Activated CD8-positive, alpha-beta memory T cell treated with anti-CD3 and anti-CD28 coated beads, Interleukin-2, amount 10 ng/mL, durations not matched to agents 7 days and 5 days (primary cell): ENCODE measurements at places on chromosomes 4 and X. TPM values are rescaled to one million over a fixed set of nuclear protein-coding genes. Genes with fewer than 3 reads are reported as not detected.

Gene EDA2R
- total RNA-seq: 3.6 TPM

Gene PPP4R3C
- not detected for total RNA-seq

Gene MAGEB17
- not detected for total RNA-seq

Gene EGFL6
- total RNA-seq: 5.7 TPM

Gene CCNA2
- total RNA-seq: 129 TPM

Gene VSIG4
- total RNA-seq: not detected

Gene SGMS2
- 0.37 TPM for total RNA-seq

Gene RBM46
- total RNA-seq: not detected

Gene RHOXF2B
- not detected for total RNA-seq

Gene CPZ
- total RNA-seq: not detected

Gene ARSJ
- total RNA-seq: not detected

Gene ARL9
- total RNA-seq: not detected

Gene COL25A1
- not detected for total RNA-seq

Gene CLIC2
- total RNA-seq: 0.35 TPM

Gene FAM236D
- total RNA-seq: not detected

Gene IBSP
- total RNA-seq: not detected

Gene MAGED4B
- 0.98 TPM for total RNA-seq

Gene CDX4
- not detected for total RNA-seq

DNA sequence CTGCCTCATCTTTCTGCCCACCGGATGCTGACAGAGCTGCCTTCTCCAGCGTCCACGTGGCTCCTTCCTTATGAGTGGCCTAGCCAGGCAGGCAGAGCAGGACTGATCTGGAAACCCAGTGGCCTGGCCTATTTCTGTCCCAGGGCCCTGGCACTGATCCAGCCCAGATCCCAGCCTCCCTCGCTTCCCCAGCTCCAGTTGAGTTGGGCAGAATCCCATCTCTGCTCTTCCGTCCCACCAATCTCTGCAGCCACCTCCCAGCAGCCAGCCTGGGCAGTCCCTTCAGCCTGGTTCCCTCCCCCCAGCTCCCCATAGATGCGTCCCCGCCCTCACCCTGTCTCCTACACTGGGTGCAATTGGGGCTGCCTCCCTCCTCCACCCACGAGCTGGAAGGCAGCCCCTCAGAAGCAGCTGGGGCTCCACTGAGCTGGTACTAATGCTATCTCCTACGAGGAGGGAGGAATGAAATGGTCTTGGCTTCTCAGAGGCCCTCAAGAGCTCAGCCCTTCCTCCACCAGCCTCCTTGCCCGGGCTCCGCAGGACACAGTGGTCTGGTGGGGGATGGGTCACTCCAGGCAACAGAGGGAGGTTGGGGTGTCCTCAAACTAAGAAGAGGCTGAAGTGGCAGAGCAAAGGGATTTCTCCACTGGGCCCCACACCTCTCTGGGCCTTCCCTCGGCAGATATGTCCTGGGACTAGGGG, 94.2 kb downstream of the PJA1 start:
- no peaks in the 10 kb centered on the region for H3K27me3 ChIP-seq
- no peaks in the 10 kb centered on the region for H3K4me1 ChIP-seq
- no peak overlapping the region for H3K4me3 ChIP-seq
- DNase-seq: no peak

DNA sequence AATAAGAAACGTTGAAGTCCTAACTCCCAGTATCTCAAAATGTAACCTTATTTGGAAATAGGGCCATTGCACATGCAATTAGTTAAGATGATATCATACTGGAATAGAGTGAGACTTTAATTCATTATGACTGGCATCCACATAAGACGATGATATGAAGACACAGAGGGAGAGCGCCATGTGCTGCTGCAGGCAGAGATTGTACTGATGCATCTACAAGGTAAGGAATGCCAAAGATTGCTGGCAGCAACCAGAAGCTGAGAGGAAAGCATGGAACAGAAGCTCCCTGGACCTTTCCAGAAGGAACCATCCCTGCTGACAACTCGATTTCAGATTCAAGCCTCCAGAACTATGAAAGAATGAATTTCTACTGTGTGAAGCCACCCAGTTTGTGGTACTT, 697.0 kb upstream of the INTU start:
- H3K27ac ChIP-seq: no peak overlapping the region
- H3K36me3 ChIP-seq: no peaks in the 10 kb centered on the region
- no peaks in the 10 kb centered on the region for H3K27me3 ChIP-seq
- H3K4me3 ChIP-seq: no peak overlapping the region
- DNase-seq: no peak

GRCh38 chrX:64265265-64265664, 34.9 kb upstream of the ASB12 start:
- H3K4me1 ChIP-seq: no peaks in the 10 kb centered on the region
- no peak for DNase-seq
- no peak overlapping the region for H3K4me3 ChIP-seq

DNA sequence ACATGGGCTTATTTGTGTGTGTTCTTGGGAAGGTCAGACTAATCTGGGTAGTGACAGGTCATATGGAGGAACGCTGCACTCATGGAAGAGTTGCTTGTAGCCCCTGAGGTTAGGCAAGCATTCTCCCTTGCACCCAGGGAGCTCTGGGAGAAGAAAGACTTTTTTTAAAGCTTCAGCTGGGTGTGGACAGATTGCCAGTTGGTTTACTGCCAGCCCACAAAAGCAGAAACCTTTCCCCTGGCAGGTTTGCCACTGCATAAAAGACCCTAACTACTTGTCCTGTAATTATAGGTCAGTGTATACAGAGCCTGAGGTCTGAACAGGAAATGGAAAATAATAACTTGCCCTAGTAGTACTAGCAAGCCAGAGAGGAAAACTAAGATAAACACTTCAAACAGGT, 7.4 kb upstream of the NFKB1 start:
- no peaks in the 10 kb centered on the region for H3K27me3 ChIP-seq
- H3K27ac ChIP-seq: no peak overlapping the region
- no peak overlapping the region for H3K4me3 ChIP-seq
- no peaks in the 10 kb centered on the region for H3K36me3 ChIP-seq

DNA sequence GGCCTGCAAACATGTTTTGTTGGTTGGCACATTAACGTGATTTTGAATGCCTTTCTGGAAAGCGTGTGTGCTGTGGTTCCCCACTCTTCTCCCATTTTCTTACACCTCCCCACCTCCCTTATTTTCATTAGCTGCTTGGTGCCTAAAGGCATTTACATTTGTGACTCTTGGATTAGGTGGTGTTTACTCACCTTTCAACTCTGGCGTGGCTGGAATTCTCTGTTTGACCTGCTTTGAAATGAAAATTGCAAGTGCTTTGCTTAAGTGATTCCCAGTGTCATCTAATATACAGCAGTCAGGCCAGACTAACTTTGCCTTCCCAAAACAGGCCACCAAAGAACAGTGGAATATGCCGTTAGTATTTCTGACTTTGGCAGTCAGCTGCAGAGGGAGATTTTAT, 80.5 kb downstream of the NHSL2 start:
- no peak overlapping the region for H3K4me3 ChIP-seq
- H3K27ac ChIP-seq: no peak overlapping the region
- no peaks in the 10 kb centered on the region for H3K36me3 ChIP-seq
- no peak for DNase-seq
- peaks cover 26% of the 10 kb centered on the region for H3K4me1 ChIP-seq

DNA sequence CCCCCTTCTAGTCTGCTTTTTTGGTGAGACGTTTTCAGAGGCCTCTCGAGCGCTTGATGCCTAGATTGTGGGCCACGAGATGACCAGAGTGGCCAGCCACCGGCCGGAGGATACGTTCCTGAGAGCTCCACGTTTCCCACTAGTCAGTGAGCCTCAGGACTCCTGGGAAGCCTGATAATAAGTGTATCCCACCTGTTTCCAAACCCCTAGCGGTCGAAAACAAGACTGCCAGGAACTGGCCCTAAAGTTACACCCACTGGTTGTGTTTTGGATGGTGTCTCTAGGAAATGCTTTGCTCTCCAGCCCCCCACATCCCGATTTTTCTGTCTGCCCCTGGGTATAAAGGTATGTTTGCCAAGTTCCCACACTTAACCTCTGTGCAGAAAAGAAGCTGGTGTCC, 4.6 kb upstream of the RS1 start:
- no peaks in the 10 kb centered on the region for H3K36me3 ChIP-seq
- no peak overlapping the region for H3K4me3 ChIP-seq
- H3K27ac ChIP-seq: no peak overlapping the region
- H3K4me1 ChIP-seq: peaks cover 8% of the 10 kb centered on the region
- DNase-seq: no peak

- H3K4me3 ChIP-seq: no peak overlapping the region
- H3K27ac ChIP-seq: no peak overlapping the region
- DNase-seq: no peak
- H3K4me1 ChIP-seq: no peaks in the 10 kb centered on the region
- no peaks in the 10 kb centered on the region for H3K27me3 ChIP-seq
Measured at GRCh38 chr4:62871078-62871477, 1538.2 kb downstream of the TECRL start.

GRCh38 chr4:73139245-73139644, 69.7 kb upstream of the COX18 start:
- no peak for DNase-seq
- no peak overlapping the region for H3K27ac ChIP-seq
- peaks cover 7% of the 10 kb centered on the region for H3K4me1 ChIP-seq
- no peaks in the 10 kb centered on the region for H3K27me3 ChIP-seq
- no peak overlapping the region for H3K4me3 ChIP-seq

DNA sequence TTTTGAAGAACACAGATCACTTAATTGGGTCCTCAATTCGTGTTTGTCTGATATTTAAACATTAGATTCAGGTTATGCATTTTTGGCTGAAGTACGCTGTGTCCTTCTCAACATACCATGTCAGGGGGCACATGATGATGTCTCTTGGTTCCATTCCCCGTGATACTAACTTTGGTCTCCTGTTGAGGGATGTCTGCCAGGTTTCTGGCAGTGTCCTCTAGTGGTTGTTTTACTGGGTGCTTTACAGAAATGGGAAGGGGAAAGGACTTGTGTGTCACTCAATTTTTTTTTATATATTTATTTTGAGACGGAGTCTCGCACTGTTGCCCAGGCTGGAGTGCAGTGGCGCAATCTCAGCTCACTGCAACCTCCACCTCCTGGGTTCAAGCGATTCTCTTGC, 58.2 kb downstream of the WWC2 start:
- H3K36me3 ChIP-seq: no peaks in the 10 kb centered on the region
- H3K4me1 ChIP-seq: peaks cover 1% of the 10 kb centered on the region
- peaks cover 9% of the 10 kb centered on the region for H3K27me3 ChIP-seq
- no peak overlapping the region for H3K27ac ChIP-seq
- DNase-seq: no peak
- H3K4me3 ChIP-seq: no peak overlapping the region

- DNase-seq: peak; percentile 8
- H3K36me3 ChIP-seq: peaks cover 30% of the 10 kb centered on the region
- H3K27ac ChIP-seq: no peak overlapping the region
- H3K4me1 ChIP-seq: no peaks in the 10 kb centered on the region
- H3K4me3 ChIP-seq: no peak overlapping the region
Measured at GRCh38 chr4:39502019-39502663, 25.1 kb downstream of the UGDH start.

GRCh38 chrX:124415115-124415800, 68.9 kb downstream of the SH2D1A start:
- H3K27me3 ChIP-seq: no peaks in the 10 kb centered on the region
- H3K4me1 ChIP-seq: no peaks in the 10 kb centered on the region
- no peaks in the 10 kb centered on the region for H3K36me3 ChIP-seq
- no peak for DNase-seq

DNA sequence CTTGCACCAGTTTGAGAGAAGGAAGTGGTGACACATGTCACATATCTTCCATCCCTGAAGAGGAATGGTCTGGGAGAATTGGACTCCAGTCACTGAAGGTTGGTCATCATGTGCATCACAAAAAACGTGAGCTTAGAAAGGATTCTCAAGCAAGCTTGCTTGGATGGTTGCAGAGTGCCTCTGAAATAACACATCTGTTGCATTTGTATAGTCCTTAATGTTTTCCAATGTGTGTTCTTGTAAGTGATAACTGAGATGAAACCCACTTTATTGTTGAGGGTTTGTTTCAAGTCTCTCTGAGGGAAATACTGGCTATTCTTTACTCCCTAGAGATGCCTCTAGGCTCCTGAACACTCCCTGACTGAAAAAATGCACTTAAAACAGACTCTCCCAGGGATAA, 184.5 kb upstream of the MBNL3 start:
- no peak overlapping the region for H3K27ac ChIP-seq
- H3K4me1 ChIP-seq: peaks cover 15% of the 10 kb centered on the region
- H3K27me3 ChIP-seq: peaks cover under 1% of the 10 kb centered on the region

DNA sequence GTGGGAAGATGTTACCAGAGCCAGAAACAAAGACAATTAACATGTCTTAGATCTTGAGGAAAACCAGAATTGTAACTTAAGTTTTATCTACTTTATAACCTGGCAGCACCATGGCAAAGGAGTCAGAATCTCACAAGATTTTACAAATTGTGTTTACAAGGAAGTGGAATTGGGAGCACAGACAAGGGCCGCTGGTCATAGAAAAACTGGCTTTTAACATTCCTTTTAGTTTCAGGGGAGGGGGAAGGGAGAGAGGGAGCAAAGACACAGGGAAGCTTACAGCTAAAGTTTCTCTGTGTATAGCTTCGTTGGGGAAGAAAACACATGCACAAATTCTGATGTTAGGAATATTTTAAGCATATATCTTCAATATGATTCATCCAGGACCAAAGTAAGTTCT, 10.3 kb upstream of the UGT2B11 start:
- H3K27ac ChIP-seq: no peak overlapping the region
- H3K4me1 ChIP-seq: no peaks in the 10 kb centered on the region
- H3K4me3 ChIP-seq: no peak overlapping the region
- H3K27me3 ChIP-seq: no peaks in the 10 kb centered on the region

DNA sequence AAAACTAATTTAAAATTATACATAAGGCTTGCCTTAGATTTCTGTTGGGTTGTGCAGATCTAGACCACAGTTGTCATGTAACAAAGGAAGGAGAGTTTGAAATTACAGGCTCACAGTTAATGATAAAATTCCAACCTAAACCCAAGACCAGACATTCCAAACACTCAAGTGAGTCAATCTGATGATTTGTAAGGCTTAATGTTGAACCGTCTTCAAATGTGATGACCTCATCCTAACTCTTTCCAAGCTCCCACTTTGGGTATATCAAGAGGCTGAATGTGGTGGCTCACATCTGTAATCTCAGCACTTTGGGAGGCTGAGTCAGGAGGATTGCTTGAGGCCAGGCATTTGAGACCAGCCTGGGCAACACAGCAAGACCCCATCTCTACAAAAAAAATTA, 149.2 kb downstream of the TBL1X start:
- no peaks in the 10 kb centered on the region for H3K4me1 ChIP-seq
- H3K27ac ChIP-seq: no peak overlapping the region
- DNase-seq: no peak
- peaks cover 2% of the 10 kb centered on the region for H3K36me3 ChIP-seq
- no peaks in the 10 kb centered on the region for H3K27me3 ChIP-seq

DNA sequence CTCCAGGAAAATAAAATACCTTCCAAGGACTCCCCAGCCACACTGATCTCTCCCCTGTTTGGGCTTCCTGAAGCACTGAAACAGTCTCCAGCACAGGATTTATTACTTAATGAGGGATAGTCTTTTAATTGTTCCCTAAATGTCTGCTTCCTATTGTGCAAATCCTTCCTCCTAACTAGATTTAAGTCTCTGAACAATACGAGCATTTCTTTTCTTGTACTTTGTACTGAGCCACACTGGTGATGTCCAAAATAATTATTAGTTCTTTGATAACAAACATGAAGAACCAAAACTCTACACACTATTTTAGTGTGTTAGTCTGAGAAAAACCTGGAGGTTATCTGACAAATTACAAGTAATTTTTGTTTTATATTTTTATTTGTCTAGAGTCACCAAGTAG, 5.1 kb downstream of the ADGRA3 start:
- DNase-seq: no peak
- peaks cover 3% of the 10 kb centered on the region for H3K36me3 ChIP-seq
- no peak overlapping the region for H3K27ac ChIP-seq
- H3K27me3 ChIP-seq: peaks cover 15% of the 10 kb centered on the region
- H3K4me3 ChIP-seq: no peak overlapping the region
